Calu3 (cell line): ENCODE measurements at places on chromosomes 2 and 18. TPM values are rescaled to one million over a fixed set of nuclear protein-coding genes. Genes with fewer than 3 reads are reported as not detected.

The VIT gene
- total RNA-seq = not detected in 2 replicates

The ARHGEF33 gene
- 0.34 and 0.71 TPM in 2 replicates for total RNA-seq

The ABCG5 gene
- 0.66 and 1.0 TPM in 2 replicates for total RNA-seq

GRCh38 chr2:240435457-240435947 is at the start of gene GPC1:
Gene GPC1, plus strand, starts transcription at chr2:240435663. Its CDS starts 256 bp downstream, at chr2:240435919.
- H3K36me3 ChIP-seq = peaks cover 45% of the 10 kb centered on the region
- H3K27me3 ChIP-seq = peaks cover 14% of the 10 kb centered on the region
- peak within 1 kb of the TSS; percentile 75 for H3K4me3 ChIP-seq
- peak; percentile 77 for DNase-seq
- H3K4me1 ChIP-seq = peaks cover 21% of the 10 kb centered on the region
- H3K27ac ChIP-seq = peak within 1 kb of the TSS; percentile 36

GRCh38 chr2:45913539-45913938 is 262.1 kb downstream of the PRKCE start:
- no peak overlapping the region for H3K27ac ChIP-seq
- H3K36me3 ChIP-seq = no peaks in the 10 kb centered on the region
- H3K27me3 ChIP-seq = no peaks in the 10 kb centered on the region
- no peak overlapping the region for H3K4me3 ChIP-seq
- peaks cover 23% of the 10 kb centered on the region for H3K4me1 ChIP-seq

The RAB6C gene
- not detected in 2 replicates for total RNA-seq

The VWA3B gene
- total RNA-seq = not detected in 2 replicates

- H3K27me3 ChIP-seq = peaks cover 59% of the 10 kb centered on the region
- H3K36me3 ChIP-seq = no peaks in the 10 kb centered on the region
- no peak for DNase-seq
- H3K27ac ChIP-seq = no peak overlapping the region
- no peak overlapping the region for H3K4me3 ChIP-seq
These were observed 137.6 kb downstream of the LAMA1 start for GRCh38 chr18:6979954-6980353.

The HES6 gene
- total RNA-seq = 5.9 and 8.0 TPM in 2 replicates

The RUFY4 gene
- total RNA-seq = 0.21 and 2.6 TPM in 2 replicates

GRCh38 chr2:68222287-68222686 is 30.0 kb downstream of the PPP3R1 start:
- DNase-seq = no peak
- H3K4me1 ChIP-seq = peaks cover 45% of the 10 kb centered on the region
- H3K36me3 ChIP-seq = no peaks in the 10 kb centered on the region
- H3K4me3 ChIP-seq = no peak overlapping the region
- H3K27me3 ChIP-seq = no peaks in the 10 kb centered on the region

The CKAP2L gene
- total RNA-seq = 27.4 and 42.5 TPM in 2 replicates

GRCh38 chr2:205386109-205386508 is 296.2 kb upstream of the NRP2 start:
- H3K4me1 ChIP-seq = no peaks in the 10 kb centered on the region
- H3K4me3 ChIP-seq = no peak overlapping the region
- H3K27me3 ChIP-seq = no peaks in the 10 kb centered on the region
- no peak for DNase-seq

- no peaks in the 10 kb centered on the region for H3K36me3 ChIP-seq
- H3K4me1 ChIP-seq = peaks cover 2% of the 10 kb centered on the region
- H3K4me3 ChIP-seq = no peak overlapping the region
These were observed 41.6 kb upstream of the RALBP1 start for GRCh38 chr18:9433671-9434121.

GRCh38 chr2:54524226-54524991 is 68.3 kb downstream of the SPTBN1 start:
- peak; percentile 45 for DNase-seq
- peaks cover 24% of the 10 kb centered on the region for H3K36me3 ChIP-seq
- no peaks in the 10 kb centered on the region for H3K27me3 ChIP-seq
- H3K27ac ChIP-seq = peak overlapping the region; percentile 92
- peak overlapping the region; percentile 64 for H3K4me3 ChIP-seq

DNA sequence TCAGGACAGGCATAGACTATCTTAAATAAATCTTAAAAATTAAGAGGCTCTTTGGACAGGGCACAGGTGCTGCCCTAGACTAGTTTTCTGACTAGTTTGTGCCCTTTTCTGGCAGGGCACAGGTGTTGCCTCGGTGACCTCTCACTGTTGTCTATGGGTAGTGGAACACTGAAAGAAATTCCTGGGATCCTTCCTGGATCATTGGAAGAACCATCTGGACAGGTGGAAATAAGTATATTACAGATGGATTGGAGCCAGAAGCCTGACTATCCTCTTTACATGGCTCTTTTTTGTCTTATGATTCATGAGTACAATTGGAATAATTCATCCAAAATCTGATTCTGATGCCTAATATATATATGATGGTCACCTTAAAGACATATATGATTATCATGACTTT is 286.6 kb downstream of the RIT2 start:
- no peak for DNase-seq
- no peak overlapping the region for H3K27ac ChIP-seq
- no peaks in the 10 kb centered on the region for H3K36me3 ChIP-seq
- no peaks in the 10 kb centered on the region for H3K27me3 ChIP-seq

GRCh38 chr2:161703863-161704262 is 79.6 kb downstream of the SLC4A10 start:
- no peaks in the 10 kb centered on the region for H3K27me3 ChIP-seq
- H3K36me3 ChIP-seq = no peaks in the 10 kb centered on the region
- no peak for DNase-seq
- H3K27ac ChIP-seq = no peak overlapping the region

- H3K36me3 ChIP-seq = peaks cover 29% of the 10 kb centered on the region
- no peak within 1 kb of the TSS for H3K4me3 ChIP-seq
- H3K4me1 ChIP-seq = peaks cover 9% of the 10 kb centered on the region
- DNase-seq = peak; percentile 75
- no peaks in the 10 kb centered on the region for H3K27me3 ChIP-seq
These were observed at the start of gene FKBP1B for GRCh38 chr2:24049485-24050021. Gene FKBP1B, plus strand, starts transcription at chr2:24049741. Its CDS starts 109 bp downstream, at chr2:24049850.

DNA sequence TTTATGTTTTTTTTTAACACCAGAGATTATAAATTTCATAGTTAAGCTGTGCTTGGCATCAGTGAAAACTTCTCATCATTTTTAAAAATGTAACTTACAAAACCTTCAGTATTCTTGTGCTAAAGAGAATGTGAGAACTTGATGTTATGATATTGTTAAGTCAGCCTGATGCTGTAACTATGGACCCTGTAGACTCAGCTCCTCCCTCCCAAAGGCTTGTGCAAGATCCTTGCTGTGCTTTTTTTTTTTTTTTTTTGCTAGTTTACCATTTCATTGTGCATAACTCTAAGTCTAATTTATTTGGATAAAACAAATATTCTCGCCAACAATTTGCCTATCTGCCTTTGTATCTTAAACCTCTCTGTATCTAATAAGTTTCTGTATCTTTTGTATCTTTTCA is 12.9 kb upstream of the TFPI start:
- no peak overlapping the region for H3K27ac ChIP-seq
- H3K36me3 ChIP-seq = no peaks in the 10 kb centered on the region
- no peak for DNase-seq
- H3K4me3 ChIP-seq = no peak overlapping the region
- no peaks in the 10 kb centered on the region for H3K4me1 ChIP-seq

GRCh38 chr2:128735296-128735960 is 416.8 kb upstream of the HS6ST1 start:
- no peak for DNase-seq
- H3K36me3 ChIP-seq = no peaks in the 10 kb centered on the region
- no peaks in the 10 kb centered on the region for H3K4me1 ChIP-seq
- no peak overlapping the region for H3K4me3 ChIP-seq

The EHD3 gene
- 1.7 and 2.2 TPM in 2 replicates for total RNA-seq

DNA sequence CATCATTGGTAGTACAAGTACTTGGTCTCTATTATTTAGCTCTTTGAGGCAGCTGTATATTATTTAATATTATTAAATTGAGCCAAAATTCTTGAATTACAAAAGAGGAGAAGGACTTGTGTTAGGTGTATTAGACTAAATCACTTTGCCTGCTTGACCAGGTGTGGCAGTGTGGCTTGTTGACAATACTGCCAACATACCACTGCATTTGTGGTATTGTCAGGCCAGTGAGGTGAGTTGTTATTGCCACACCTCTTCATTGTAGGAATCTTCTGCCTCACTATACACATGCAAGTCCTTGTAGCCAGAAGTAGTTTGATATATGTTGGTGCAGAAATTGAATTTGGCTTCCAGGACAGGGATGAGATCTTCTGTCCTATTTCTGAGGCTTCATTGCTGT is 40.5 kb downstream of the CYP20A1 start:
- no peak for DNase-seq
- H3K36me3 ChIP-seq = peaks cover 13% of the 10 kb centered on the region
- H3K27ac ChIP-seq = no peak overlapping the region
- H3K27me3 ChIP-seq = no peaks in the 10 kb centered on the region
- H3K4me1 ChIP-seq = no peaks in the 10 kb centered on the region
- no peak overlapping the region for H3K4me3 ChIP-seq

- peaks cover 16% of the 10 kb centered on the region for H3K4me1 ChIP-seq
- H3K27me3 ChIP-seq = no peaks in the 10 kb centered on the region
- no peaks in the 10 kb centered on the region for H3K36me3 ChIP-seq
- no peak overlapping the region for H3K27ac ChIP-seq
- H3K4me3 ChIP-seq = no peak overlapping the region
These were observed 254.1 kb downstream of the PRKCE start for GRCh38 chr2:45905632-45905958.

DNA sequence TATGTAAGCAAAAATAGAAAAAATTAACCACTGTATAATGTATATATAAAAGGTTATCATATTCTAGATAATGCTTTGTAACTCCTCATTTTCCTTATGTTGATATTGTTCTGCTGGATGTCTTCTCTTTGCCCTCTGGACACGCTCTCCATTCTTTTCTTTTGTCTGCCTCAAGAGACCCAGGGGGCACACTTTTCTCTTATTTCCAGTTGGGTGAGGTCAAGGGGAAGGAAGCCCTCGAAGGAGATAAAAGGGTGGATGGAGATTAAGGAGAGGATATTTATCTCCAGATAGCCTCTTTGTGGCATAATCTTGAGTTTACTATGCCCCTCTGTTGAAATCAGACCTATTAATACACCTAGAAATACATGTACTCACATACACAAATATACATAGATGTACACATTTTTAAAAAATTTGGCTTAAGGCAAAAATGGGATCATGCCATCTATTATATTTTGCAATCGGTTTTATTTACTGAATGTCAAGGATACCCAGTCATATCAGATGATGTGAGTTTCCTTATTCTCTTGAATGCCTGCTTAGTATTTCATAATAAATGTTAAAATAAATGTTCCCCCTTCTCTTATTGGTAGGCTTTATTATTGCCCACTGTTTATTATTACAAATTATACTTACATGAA is 65.3 kb downstream of the LCLAT1 start:
- no peaks in the 10 kb centered on the region for H3K36me3 ChIP-seq
- peaks cover 48% of the 10 kb centered on the region for H3K4me1 ChIP-seq
- DNase-seq = no peak

DNA sequence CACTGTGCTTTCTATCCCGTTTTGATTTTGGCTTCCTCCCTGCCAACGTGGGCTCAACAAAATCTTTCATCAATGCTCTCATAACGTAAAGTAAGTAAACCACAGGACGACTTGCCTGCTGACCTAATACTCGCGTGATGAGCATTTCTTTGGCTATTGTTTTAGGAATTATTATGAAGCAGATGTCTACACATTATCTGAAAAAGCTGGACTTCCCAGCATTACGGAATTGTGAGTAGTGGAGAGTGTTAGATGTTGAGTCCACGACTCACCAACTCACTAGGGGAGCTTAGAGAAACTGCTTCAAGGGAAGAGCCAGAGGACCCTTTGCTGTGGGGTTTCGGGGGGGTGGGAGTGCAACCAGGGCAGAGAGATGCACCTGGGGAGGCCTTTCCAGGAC is 21.9 kb downstream of the HJURP start:
- no peaks in the 10 kb centered on the region for H3K27me3 ChIP-seq
- peaks cover 36% of the 10 kb centered on the region for H3K36me3 ChIP-seq
- peaks cover 13% of the 10 kb centered on the region for H3K4me1 ChIP-seq
- no peak for DNase-seq
- H3K4me3 ChIP-seq = no peak overlapping the region
- no peak overlapping the region for H3K27ac ChIP-seq

- H3K4me1 ChIP-seq = peaks cover 12% of the 10 kb centered on the region
- no peaks in the 10 kb centered on the region for H3K27me3 ChIP-seq
- no peak overlapping the region for H3K4me3 ChIP-seq
- peaks cover 33% of the 10 kb centered on the region for H3K36me3 ChIP-seq
- H3K27ac ChIP-seq = no peak overlapping the region
These were observed 79.8 kb downstream of the ITGB1BP1 start for GRCh38 chr2:9343524-9343923.

- no peak overlapping the region for H3K27ac ChIP-seq
- H3K4me1 ChIP-seq = no peaks in the 10 kb centered on the region
- DNase-seq = no peak
- H3K36me3 ChIP-seq = no peaks in the 10 kb centered on the region
These were observed 10.0 kb downstream of the RAPGEF4 start for GRCh38 chr2:172745636-172746035.

DNA sequence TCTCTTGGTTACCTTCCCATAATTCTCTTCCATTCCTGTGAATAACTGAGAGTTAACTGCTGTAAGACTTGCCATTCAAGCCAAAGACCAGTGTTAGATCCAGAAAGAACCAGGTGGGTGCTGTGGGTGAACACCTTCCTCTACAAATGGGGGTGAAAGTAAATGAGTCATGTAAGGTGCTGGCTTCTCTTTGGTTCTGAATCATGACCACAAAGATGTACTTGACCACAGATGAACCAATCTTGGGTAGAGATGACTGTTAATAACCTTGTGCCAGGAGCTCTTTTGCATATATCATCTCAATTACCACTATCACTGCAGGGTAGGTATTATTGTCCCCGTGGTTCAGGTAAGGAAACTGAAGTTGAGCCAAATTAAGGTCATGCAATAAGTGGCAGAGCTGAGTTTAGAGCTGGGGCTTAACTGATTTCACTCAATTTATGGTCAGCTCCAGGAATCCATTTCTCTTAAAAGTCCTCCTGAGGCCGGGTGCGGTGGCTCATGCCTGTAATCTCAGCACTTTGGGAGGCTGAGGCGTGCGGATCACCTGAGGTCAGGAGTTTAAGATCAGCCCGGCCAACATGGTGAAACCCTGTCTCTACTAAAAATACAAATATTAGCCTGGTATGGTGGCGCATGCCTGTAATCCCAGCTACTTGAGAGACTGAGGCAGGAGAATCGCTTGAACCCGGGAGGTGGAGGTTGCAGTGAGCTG is 244.9 kb upstream of the CXCR4 start:
- DNase-seq = no peak
- no peaks in the 10 kb centered on the region for H3K4me1 ChIP-seq
- no peak overlapping the region for H3K4me3 ChIP-seq
- H3K27ac ChIP-seq = no peak overlapping the region
- no peaks in the 10 kb centered on the region for H3K36me3 ChIP-seq
- no peaks in the 10 kb centered on the region for H3K27me3 ChIP-seq

DNA sequence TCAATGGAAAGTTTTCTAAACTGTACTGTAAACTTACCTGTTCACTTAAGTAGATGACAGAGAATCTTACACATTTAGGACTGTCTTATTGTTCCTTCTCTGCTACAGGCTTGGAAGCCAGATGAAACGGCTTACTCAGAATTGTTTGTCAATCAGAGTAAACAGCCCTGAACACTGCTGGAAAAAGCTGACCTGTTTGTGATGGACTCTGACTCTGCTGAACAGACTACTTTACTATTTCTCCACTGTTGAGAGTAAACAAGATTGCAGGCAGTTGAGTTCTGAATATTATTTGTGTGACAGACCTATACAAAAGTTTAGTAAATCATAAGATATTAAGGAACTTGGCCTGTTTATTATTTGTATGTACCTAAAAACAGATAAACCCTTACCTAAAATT is 99.0 kb downstream of the NOL10 start:
- no peak overlapping the region for H3K4me3 ChIP-seq
- peaks cover 30% of the 10 kb centered on the region for H3K36me3 ChIP-seq
- no peak overlapping the region for H3K27ac ChIP-seq
- no peak for DNase-seq
- peaks cover 5% of the 10 kb centered on the region for H3K4me1 ChIP-seq
